ENCODE measurements at places on chromosomes 5 and 9. TPM values are rescaled to one million over a fixed set of nuclear protein-coding genes. Genes with fewer than 3 reads are reported as not detected.

Gene FAM78A
- total RNA-seq = 14.9 TPM

Gene GABRA6
- not detected for total RNA-seq

- no peak for DNase-seq
These were observed 17.2 kb upstream of the NDST1 start for GRCh38 chr5:150490754-150491153.

- no peak for DNase-seq
These were observed 94.2 kb upstream of the TARS1 start for GRCh38 chr5:33346534-33346933.
